ENCODE measurements at places on chromosomes 1 and 21. TPM values are rescaled to one million over a fixed set of nuclear protein-coding genes. Genes with fewer than 3 reads are reported as not detected.

Gene LCE5A
- total RNA-seq, result not detected

DNA sequence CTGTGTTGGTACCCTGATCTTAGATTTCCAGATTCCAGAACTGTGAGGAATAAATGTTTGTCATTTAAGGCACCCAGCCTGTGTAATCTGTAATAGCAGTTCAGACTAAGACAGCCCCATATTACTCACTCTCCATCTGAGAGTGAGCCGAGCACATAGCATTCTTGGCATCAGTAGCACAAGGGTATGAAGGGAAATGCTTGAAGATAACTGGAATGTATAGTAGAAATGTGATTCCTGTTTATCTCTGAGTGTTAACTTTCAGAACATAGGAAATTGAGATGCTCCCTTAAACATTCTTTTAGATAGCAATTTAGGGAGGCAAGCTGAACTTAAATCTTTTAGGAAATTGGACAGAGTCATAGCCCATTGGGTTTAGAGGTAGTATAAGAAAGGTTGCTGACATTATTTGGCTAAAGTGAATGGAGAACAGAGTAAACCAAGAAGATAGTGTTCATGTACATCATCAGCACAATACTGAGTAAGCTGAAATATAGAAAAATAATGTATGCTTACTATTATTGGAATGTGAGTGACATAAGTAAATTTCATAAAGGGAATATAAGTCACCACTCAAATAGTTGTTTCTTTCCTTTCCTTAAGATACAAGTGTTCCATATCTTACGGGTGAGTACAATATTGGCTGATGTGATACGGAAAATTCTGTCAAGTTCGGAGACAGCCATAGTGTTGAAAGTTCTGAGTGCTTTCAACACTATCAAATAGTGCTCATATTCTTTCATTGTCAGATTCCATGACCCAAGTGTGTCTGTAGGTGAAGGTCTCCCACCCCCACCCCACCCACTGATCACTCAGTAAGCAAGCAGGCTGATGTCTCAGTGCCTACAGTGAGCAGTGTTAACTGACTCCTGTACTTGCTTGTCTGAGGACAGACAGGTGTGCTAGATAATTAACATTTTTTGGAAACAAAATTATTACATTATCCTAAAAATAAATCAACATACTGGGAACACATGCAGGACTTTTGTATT is 73.7 kb downstream of the LRRC8D start:
- no peaks in the 10 kb centered on the region for H3K27me3 ChIP-seq
- no peak overlapping the region for H3K27ac ChIP-seq
- H3K36me3 ChIP-seq, result no peaks in the 10 kb centered on the region
- no peak for DNase-seq
- H3K4me3 ChIP-seq, result no peak overlapping the region
- H3K4me1 ChIP-seq, result no peaks in the 10 kb centered on the region

GRCh38 chr1:58765441-58765840 is 18.4 kb downstream of the JUN start:
- no peaks in the 10 kb centered on the region for H3K36me3 ChIP-seq
- H3K27ac ChIP-seq, result no peak overlapping the region
- DNase-seq, result no peak
- H3K27me3 ChIP-seq, result no peaks in the 10 kb centered on the region
- H3K4me3 ChIP-seq, result no peak overlapping the region
- no peaks in the 10 kb centered on the region for H3K4me1 ChIP-seq

- no peak for DNase-seq
- no peaks in the 10 kb centered on the region for H3K4me1 ChIP-seq
- no peak overlapping the region for H3K4me3 ChIP-seq
- no peaks in the 10 kb centered on the region for H3K27me3 ChIP-seq
- no peaks in the 10 kb centered on the region for H3K36me3 ChIP-seq
These were observed 321.3 kb downstream of the KIF26B start for GRCh38 chr1:245475961-245476516.

- no peaks in the 10 kb centered on the region for H3K4me1 ChIP-seq
- DNase-seq, result no peak
- H3K36me3 ChIP-seq, result no peaks in the 10 kb centered on the region
- no peak overlapping the region for H3K27ac ChIP-seq
- no peaks in the 10 kb centered on the region for H3K27me3 ChIP-seq
These were observed 126.1 kb downstream of the GDAP2 start for GRCh38 chr1:117803318-117803717.

DNA sequence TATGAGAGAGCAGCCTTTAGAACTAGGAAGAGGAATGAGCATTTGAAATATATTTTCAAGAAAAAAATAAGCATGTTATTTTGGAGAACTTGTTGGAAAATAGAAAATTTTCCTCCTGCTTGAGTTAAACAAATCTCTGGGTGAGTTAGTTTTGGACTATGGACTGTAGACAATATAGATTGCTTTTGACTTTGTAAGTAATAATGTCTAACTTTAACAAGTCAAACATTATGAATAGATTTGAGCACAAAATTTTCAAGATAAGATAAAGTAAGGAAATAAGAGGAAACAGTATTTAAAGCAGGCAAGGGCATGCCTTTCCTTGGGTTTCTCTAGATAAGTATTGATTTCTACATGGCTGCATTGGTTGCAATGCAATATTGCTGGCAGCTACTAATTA is 360.8 kb downstream of the LMO4 start:
- no peak overlapping the region for H3K27ac ChIP-seq
- no peaks in the 10 kb centered on the region for H3K27me3 ChIP-seq
- H3K4me1 ChIP-seq, result no peaks in the 10 kb centered on the region

Gene TESK2
- total RNA-seq, result 5.2 TPM

DNA sequence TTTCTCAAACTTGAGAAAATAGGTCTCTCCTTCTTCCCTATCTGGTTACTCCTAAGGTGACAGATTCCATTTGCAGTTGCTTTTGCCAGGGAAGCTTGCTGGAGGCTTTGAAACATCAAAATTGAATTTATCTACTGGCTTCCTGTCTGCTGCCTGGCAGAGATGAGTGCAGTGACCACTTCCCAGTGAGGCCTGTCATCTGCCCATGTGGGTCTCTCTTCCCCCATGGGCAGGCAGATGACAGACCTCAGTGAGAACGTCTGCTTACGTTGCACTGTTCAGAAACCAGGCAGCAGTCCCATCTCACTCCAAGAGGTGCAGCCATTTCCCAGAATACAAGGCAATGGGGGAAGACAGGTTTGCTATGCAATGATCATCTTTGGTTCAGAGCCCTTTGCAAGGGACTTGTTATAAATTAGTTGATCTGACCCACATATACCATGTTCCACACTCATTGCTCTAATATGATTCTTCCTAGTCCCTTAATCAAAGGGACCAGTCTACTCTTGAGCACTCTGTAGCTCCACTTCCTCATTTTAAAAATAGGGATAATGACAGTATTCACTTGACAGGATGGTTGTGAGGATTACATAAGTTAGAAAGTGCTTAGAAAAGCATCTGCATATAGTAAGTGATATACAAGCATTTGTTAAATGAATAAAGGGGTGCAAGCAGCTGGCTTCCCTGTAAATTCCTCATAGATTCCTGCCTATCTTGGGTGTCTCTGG is 10.6 kb downstream of the PGBD5 start:
- no peak for DNase-seq
- H3K4me1 ChIP-seq, result no peaks in the 10 kb centered on the region
- no peak overlapping the region for H3K4me3 ChIP-seq
- no peak overlapping the region for H3K27ac ChIP-seq
- H3K27me3 ChIP-seq, result no peaks in the 10 kb centered on the region
- H3K36me3 ChIP-seq, result no peaks in the 10 kb centered on the region
